ENCODE measurements at places on chromosomes 2 and 18.

DNA sequence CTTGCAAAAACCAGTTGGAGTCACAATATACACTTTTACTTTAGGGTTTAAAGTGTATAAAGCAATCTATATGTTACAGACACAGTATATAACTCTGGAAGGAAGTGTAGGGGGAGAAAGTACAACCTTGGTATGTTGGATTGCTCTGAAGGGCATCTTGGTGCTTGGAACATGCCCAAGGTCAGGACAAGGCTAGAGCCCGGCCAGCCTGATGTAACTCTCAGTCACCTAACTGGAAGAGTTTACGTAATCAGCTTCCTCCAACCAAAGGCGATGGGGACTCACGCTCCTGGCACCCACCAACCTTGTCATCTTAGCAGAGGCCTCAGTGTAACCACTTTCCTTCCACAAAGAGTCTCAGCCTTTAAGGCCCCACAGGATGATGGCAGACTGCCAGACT lies 181.1 kb upstream of the ACAA2 start:
- no peak for DNase-seq

GRCh38 chr2:53770264-53770663 lies 2.7 kb downstream of the CHAC2 start:
- DNase-seq = no peak

DNA sequence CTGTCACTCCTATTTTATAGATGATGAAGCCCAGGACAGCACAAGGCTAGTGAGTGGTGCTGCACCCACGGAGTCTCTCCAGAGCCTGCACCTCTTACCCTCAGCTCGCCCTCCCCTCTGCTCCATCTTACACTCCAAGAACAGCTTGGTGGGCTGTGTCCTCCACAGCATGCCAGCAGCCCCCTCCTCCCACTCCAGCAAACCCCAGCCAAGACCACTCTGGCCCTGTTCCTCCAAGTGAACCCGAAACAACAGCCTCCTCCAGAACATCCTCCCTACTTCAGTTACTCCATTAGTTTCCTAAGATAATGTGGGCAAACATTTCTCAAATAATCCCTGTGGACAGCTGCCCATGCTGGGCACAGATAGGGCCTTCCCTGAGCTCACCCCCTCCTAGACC lies 62.7 kb upstream of the KLF7 start:
- no peak for DNase-seq

- no peak for DNase-seq
These were observed 62.2 kb upstream of the PLA2R1 start for GRCh38 chr2:160124571-160124970.

GRCh38 chr18:10201226-10201625 lies 253.2 kb upstream of the APCDD1 start:
- DNase-seq = no peak
